ENCODE measurements at places on chromosomes 2 and 18.
A peak's percentile ranks its signal among the peaks of the same experiment; 100 is the strongest.

- DNase-seq: peak; percentile 46
Measured at GRCh38 chr2:224722770-224723169, 6.6 kb upstream of the CCDC195 start.

DNA sequence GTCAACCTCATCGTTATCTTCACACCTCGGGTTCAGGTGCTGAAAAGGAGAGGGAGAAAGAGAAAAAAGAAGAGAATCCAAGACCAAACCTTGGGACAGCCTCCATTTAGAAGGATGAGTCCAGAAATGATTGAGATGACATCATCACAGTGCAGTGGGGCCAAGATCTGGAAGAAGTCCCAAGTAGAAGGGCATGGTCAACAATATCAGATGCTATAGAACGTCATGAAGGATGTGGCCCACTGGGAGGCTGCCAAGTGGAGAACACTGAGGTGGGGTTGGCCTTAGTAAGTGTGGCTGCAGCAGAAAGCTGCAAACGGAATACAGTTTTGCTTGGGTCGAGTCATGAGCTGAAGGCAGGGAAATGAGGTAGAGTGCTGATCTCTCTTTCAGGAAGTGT, 91.1 kb upstream of the FZD7 start:
- no peak for DNase-seq

DNA sequence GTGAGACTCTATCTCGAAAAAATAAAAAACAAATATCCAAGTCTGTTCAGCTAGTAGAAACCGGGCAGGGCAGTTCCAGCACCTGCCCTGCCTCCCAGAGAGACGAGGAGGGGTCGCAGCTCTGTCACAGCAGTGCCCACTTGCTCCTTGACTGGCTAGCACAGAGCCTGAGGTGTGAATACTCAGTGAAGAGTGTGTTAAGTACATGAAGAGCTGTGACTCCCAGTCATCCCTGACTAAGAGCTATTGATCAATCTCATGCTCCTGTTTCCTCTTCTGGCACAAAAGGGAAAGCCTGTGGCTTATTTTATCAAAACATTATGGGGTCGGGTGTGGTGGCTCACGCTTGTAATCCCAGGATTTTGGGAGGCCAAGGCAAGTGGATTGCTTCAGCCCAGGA, 83.0 kb upstream of the FZD7 start:
- no peak for DNase-seq

GRCh38 chr2:207075456-207075855, 90.3 kb downstream of the KLF7 start:
- no peak for DNase-seq

GRCh38 chr2:173656086-173656485, 301.4 kb downstream of the CDCA7 start:
- no peak for DNase-seq

DNA sequence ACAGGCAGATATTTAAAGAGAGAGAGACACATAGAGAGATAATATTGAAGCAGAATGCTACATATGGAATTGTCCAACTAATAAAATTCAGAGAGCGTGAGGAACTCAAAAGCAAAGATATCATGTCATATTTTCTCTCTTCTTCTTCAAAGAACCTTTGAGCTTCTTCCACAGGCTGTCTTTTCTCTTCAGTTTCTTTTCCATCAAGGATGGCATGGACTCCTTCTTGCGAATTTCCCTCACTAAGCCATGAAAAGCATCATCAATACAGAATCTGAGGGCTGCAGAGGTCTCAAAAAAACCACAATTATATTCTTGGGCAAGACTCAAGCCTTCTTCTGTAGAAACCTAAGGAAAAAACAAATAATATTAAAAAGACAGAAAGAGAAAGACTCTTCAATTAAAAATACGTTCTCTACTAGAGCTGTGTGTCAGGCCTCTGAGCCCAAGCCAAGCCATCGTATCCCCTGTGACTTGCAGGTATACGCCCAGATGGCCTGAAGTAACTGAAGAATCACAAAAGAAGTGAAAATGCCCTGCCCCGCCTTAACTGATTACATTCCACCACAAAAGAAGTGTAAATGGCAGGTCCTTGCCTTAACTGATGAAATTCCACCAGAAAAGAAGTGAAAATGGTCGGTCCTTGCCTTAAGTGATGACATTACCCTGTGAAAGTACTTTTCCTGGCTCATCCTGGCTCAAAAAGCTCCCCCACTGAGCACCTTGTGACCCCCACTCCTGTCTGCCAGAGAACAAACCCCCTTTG, 371.9 kb downstream of the RIT2 start:
- DNase-seq: no peak

GRCh38 chr2:6930923-6931647, 13.9 kb downstream of the RNF144A start:
- no peak for DNase-seq

DNA sequence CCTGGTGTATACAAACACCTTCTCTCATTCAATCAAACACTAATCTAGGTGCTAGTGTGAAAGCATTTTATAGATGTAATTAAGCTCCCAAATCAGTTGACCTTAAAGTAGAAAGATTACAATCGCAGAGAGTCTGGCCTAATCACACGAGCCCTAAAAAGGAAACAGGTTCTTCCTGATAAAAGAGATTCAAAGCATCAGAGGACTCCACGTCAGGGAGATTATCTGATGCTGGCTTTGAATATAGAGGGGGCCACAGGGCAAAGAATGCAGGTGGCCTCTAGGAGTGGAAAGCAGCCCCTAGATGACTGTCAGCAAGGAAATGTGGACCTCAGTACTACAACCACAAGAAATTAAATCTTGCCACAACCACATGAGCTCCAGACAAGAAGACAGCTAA, 28.2 kb upstream of the ZC3H15 start:
- DNase-seq: no peak

- DNase-seq: no peak
Measured at GRCh38 chr18:5414546-5414945, 119.0 kb upstream of the ZBTB14 start.

GRCh38 chr18:61957801-61958516, 65.2 kb upstream of the RNF152 start:
- no peak for DNase-seq

DNA sequence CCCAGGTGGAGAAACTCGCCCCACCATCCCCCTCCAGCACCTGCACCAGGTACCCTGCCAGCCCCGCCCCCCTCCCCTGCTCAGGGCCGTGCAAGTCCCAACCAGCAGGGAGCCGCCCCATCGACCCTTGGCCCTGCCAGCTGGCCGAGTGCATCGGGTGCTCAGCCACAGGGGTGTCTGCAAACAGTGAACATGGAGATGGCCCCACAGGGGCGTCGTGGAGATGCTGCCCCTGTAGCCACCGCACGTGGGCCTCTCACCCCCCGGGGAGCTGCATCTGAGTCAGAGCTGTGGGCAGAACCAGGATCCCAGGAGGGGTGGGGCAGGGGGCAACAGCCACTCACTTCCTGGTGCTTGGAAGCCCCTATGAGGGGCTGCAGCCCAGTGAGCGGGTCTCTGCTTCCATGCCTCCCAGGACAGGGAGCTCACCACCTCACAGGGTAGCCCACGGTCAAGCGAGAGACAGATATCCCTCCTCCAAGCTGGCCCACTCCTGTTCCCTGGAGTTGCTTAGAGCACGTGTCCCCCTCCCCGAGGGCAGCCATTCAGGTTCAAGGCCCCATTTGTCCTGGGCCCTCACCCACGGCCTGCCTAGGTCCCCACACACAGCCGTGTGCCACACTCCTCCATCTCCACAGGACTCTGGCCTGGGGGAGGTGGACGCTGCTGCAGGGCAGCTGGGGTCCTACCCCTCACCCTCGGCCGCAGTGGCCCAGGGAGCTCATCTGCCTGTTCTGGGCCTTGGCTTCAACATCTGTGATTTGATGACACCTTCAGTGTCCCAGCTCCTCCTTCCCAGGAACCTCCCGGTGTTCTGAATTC, 1.1 kb upstream of the MAB21L4 start:
- DNase-seq: no peak

DNA sequence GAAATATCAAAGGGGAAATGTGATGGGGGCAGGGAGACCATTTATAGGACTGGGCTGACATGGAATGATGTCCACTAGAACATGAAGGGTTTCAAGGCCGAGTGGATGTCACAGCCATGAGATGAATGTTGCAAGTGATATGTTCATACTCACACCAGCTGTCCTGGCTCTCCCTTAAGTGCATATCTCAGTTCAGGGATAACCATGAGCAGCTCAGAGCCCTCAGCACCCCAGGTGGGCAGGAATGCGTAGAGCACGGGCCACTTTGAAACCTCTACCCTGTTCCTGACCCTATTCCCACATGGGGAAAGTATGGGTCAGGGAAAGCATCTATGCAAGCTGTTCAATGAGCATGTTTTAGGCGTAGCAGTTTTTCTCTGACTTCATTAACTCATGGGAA, 12.4 kb upstream of the EML4 start:
- DNase-seq: no peak

- DNase-seq: no peak
Measured at GRCh38 chr18:10299643-10300042, 154.8 kb upstream of the APCDD1 start.

DNA sequence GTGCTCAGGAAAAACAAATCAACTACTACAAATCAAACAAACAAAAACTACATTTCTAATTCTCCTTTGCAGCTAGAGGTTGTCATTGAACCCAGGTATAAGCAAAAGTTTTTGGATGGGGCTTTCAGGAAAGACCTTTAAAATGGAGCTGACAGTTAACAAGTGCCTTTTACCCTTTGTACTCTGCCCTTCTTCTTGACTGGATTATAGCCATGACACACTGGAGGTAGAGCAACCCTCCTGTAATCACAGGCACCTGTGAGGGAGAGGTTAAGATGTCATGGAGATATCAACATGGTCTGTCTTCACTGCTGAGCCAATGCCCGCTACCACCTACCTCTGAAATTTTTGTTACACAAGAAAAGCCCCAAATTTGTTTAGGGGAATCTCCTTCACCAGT, 100.0 kb upstream of the GLS start:
- DNase-seq: no peak

- DNase-seq: no peak
Measured at GRCh38 chr2:175154661-175155082, 13.3 kb downstream of the ATF2 start.
